ENCODE measurements at places on chromosomes 7 and 10. TPM values are rescaled to one million over a fixed set of nuclear protein-coding genes. Genes with fewer than 3 reads are reported as not detected.

The PHKG1 gene
- total RNA-seq: 1.1 TPM

The NYAP1 gene
- 1.7 TPM for total RNA-seq

The CHRM2 gene
- total RNA-seq: not detected

The FAM180A gene
- not detected for total RNA-seq

The ITPRIP gene
- 3.1 TPM for total RNA-seq

The GALNT17 gene
- not detected for total RNA-seq

The TUBB8 gene
- not detected for total RNA-seq

The HMX2 gene
- total RNA-seq: 1.7 TPM

- no peaks in the 10 kb centered on the region for H3K27me3 ChIP-seq
- H3K4me1 ChIP-seq: no peaks in the 10 kb centered on the region
- no peak for DNase-seq
- no peaks in the 10 kb centered on the region for H3K36me3 ChIP-seq
- no peak overlapping the region for H3K4me3 ChIP-seq
These were observed 18.3 kb upstream of the RHEB start for GRCh38 chr7:151537818-151538561.

DNA sequence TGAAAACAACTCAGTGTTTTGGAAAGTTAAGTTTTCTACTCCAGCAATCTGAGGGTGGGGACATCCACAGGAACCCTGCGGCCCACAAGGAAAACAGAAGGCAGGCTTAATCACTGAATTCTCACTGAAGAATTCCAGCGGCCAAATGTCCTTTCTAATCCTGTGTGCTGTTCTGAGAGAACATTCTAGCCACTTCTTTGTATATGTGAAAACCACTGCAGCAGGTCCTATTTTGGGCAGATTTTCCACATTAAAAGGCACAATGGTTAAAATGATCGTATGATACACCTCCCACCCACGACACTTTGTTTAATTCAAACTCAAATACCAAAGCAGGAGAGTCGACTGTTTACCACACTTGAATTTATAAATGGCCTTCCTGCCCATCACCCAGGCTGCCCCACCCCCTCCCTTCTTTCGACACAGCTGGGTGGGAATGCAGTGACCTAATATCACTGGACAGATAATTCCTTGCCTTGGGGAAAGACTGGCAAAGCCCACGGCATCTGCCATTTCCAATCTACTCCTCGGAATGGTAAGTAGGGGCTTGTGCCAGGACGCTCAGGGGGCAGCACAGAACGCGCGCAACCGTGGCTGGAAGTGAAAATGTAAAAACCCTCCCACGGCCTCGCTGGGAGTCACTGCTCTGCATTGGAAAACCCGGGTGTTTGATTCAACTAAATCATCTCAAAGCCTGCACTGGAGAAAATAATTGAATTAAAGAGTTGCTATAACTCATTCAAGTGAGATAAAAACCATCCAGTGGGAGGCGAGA lies 67.0 kb downstream of the CTBP2 start:
- no peak overlapping the region for H3K4me3 ChIP-seq
- no peaks in the 10 kb centered on the region for H3K27me3 ChIP-seq
- no peaks in the 10 kb centered on the region for H3K4me1 ChIP-seq
- DNase-seq: no peak

- H3K36me3 ChIP-seq: no peaks in the 10 kb centered on the region
- H3K27ac ChIP-seq: peak overlapping the region; percentile 83
- DNase-seq: peak; percentile 95
- peaks cover 54% of the 10 kb centered on the region for H3K4me1 ChIP-seq
These were observed 3.1 kb downstream of the ADIRF start for GRCh38 chr10:86971232-86971991.

GRCh38 chr10:93054486-93054885 lies 6.1 kb upstream of the CYP26C1 start:
- H3K4me1 ChIP-seq: no peaks in the 10 kb centered on the region
- no peaks in the 10 kb centered on the region for H3K36me3 ChIP-seq
- no peak for DNase-seq
- no peak overlapping the region for H3K27ac ChIP-seq
- no peak overlapping the region for H3K4me3 ChIP-seq
- H3K27me3 ChIP-seq: no peaks in the 10 kb centered on the region

DNA sequence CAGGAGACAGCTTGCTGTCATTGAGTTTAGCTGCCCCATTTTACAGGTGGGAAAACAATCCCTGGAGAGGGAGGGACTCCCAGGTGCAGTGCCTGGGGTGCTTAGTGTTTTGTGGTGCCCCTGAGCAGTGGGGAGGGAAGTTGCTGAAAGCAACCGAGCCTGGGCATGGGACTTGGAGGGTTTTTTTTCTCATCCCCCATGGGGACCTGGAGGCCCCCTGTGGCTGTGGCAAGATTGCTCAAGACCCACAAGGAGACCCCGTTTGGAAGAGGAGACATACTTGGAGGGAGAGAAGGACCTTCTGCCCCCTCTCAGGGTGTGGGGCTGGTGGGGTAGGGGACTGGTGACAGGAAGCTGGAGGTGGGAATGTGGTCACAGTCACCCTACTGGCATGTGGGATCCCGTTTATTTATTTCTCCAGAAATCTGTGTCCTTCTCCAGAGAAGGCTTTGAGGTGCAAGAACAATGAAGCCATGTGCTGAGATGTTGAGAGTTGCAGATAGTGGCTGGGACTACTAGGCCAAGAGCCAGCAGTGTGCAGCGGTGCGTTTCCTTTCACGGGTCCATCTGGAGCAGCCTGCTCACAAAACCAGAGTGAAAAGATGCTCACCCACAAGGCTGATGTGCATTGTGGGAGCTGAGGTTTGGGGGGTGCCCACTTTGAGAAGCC lies 21.5 kb downstream of the ZMIZ1 start:
- no peak for DNase-seq
- H3K4me3 ChIP-seq: no peak overlapping the region
- no peaks in the 10 kb centered on the region for H3K36me3 ChIP-seq
- no peaks in the 10 kb centered on the region for H3K27me3 ChIP-seq
- peaks cover 18% of the 10 kb centered on the region for H3K4me1 ChIP-seq

- H3K4me1 ChIP-seq: no peaks in the 10 kb centered on the region
- no peak for DNase-seq
- 0 out of 2 replicates have a peak, but pooled peaks cover 1% of the 10 kb centered on the region for H3K27me3 ChIP-seq
- H3K4me3 ChIP-seq: no peak overlapping the region
- H3K36me3 ChIP-seq: no peaks in the 10 kb centered on the region
These were observed 81.0 kb upstream of the NRBF2 start for GRCh38 chr10:63052083-63052482.

GRCh38 chr10:92690211-92690914 lies 608 bp downstream of the HHEX start:
- DNase-seq: no peak
- peak overlapping the region; percentile 87 for H3K4me3 ChIP-seq
- no peaks in the 10 kb centered on the region for H3K27me3 ChIP-seq
- no peak overlapping the region for H3K27ac ChIP-seq

DNA sequence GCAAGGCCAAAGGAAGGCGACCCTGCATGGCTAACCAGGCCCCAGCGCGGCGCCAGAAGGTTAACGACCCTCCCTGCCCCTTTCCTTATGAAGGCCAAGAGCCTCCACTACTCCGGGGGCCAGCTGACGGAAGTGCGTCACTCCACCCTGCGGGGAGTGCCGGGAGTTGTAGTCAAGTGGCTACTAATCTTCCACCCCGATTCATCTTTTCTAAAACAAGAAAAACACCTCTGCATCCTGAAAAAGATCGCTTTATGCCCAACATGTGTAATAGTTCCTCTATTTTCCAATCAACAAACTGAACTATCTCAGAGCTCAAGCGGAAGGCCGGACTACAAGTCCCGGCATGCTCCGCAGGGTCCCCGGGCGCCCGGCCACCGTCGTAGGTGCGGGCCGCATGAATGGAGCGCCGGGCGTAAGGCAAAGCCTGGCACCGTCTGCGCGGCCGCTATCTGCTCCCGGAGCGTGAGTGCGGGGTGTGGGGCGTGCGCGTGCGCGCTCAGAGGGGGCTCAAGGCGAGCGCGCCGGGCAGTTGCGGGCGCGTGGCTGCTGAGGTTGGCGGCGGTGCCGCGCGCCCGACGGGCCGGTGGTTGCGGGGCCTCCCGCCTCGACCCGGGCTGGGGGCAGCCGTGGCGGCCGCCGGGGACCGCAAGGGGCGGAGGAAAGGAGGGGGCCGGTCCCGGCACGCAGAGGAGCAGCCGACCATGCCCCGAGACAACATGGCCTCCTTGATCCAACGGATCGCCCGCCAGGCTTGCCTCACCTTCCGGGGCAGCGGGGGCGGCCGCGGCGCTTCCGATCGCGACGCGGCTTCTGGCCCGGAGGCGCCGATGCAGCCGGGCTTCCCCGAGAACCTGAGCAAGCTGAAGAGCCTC lies at the start of gene ADO:
ADO (plus strand) TSS at position 365 of the 875 bp plus-strand sequence; CDS start at position 705, 340 bp downstream.
- DNase-seq: peak; percentile 93
- no peaks in the 10 kb centered on the region for H3K27me3 ChIP-seq
- peak within 1 kb of the TSS; percentile 96 for H3K27ac ChIP-seq
- peak within 1 kb of the TSS; percentile 81 for H3K4me3 ChIP-seq
- no peaks in the 10 kb centered on the region for H3K36me3 ChIP-seq
- H3K4me1 ChIP-seq: peaks cover 22% of the 10 kb centered on the region

GRCh38 chr7:7265081-7266075 lies 83.0 kb downstream of the C1GALT1 start:
- H3K4me1 ChIP-seq: peaks cover 58% of the 10 kb centered on the region
- DNase-seq: no peak
- H3K27ac ChIP-seq: peak overlapping the region; percentile 97
- no peaks in the 10 kb centered on the region for H3K27me3 ChIP-seq

DNA sequence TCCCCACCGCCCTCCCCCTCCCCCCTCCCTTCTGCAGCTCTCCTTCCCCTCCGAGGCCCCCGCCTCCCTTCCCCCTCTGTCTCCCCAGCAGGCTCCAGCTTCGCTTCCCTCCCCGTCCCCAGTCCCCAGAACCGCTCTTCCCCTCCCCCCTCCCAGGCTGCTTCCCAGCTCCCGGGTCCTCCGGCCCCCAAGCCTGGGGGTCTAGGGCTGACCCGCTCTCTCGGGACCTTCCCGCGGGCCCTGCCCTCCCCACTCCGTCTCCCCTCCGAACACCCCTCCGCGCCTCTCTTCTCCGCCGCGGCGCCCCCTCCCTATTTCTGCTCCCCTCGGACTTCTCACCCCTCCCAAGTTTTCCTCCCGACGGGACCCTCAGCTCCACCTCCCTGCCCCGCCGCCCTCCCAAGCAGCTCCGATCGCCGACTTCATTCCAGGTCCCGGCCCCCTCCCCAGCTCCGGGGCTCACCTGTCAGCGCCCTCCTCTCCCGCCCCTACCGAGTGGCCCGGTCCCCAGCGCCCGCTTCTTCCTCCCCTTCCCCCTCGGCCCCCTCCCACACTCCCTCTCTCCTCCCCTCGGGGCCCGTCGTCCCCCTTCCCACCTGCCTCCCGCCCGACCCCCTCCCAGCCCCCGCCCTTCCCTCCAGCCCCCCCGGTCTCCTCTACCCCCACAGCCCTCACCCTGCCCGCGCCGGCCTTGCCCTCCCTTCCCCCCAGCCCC lies 990 bp downstream of the ZNF467 start:
- H3K36me3 ChIP-seq: no peaks in the 10 kb centered on the region
- H3K4me3 ChIP-seq: peak overlapping the region; percentile 70
- no peaks in the 10 kb centered on the region for H3K27me3 ChIP-seq
- DNase-seq: no peak
- H3K4me1 ChIP-seq: no peaks in the 10 kb centered on the region

DNA sequence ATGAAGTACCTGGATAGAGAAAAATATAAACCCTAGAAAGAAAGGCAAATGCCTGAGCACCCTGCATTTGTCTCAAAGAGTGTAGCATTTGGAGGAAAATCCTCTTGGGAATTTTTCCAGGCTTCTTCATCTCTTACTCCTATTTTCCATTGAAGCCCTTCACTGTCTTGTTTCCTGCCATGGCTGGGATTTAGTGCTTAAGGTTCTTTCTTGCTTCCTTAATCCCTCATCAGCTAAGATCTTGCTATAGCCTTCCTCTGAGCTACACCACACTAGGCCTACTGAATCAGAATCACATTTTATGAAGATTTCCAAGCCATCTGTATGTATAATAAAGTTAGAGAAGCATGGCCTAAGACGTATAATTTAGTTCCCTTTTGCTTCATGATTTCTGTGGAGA lies 97.5 kb upstream of the PHYHIPL start:
- H3K27me3 ChIP-seq: no peaks in the 10 kb centered on the region
- H3K4me3 ChIP-seq: no peak overlapping the region
- peak overlapping the region; percentile 34 for H3K27ac ChIP-seq
- DNase-seq: no peak
- H3K36me3 ChIP-seq: no peaks in the 10 kb centered on the region

- H3K27ac ChIP-seq: no peak overlapping the region
- H3K27me3 ChIP-seq: no peaks in the 10 kb centered on the region
- H3K4me3 ChIP-seq: no peak overlapping the region
- H3K36me3 ChIP-seq: no peaks in the 10 kb centered on the region
- no peak for DNase-seq
These were observed 51.8 kb downstream of the MARCHF5 start for GRCh38 chr10:92342796-92343195.

DNA sequence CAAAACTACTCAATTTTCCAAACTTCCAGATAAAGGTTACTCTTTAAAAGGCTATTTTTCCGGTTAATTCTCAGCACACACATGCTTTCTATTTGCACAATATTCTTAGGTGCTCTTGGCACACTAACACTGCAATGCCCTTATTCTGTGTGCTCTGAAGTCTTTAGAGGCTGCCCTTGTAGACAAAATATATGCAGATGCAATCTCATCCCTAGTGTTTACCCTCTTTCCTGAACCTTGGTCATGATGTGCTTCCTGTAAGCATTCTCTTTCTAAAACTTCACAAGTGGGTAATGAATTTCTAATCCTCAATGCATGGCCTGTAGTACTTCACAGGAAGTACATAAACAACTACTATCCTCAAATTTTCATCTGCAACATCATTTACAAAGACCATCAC lies 41.1 kb upstream of the TUBB8 start:
- no peak overlapping the region for H3K27ac ChIP-seq
- H3K36me3 ChIP-seq: no peaks in the 10 kb centered on the region
- no peaks in the 10 kb centered on the region for H3K27me3 ChIP-seq
- H3K4me1 ChIP-seq: peaks cover 10% of the 10 kb centered on the region

- H3K4me1 ChIP-seq: no peaks in the 10 kb centered on the region
- H3K27ac ChIP-seq: no peak overlapping the region
- H3K27me3 ChIP-seq: no peaks in the 10 kb centered on the region
- no peaks in the 10 kb centered on the region for H3K36me3 ChIP-seq
- no peak for DNase-seq
- no peak overlapping the region for H3K4me3 ChIP-seq
These were observed 50.3 kb downstream of the MAD1L1 start for GRCh38 chr7:2182461-2182860.

DNA sequence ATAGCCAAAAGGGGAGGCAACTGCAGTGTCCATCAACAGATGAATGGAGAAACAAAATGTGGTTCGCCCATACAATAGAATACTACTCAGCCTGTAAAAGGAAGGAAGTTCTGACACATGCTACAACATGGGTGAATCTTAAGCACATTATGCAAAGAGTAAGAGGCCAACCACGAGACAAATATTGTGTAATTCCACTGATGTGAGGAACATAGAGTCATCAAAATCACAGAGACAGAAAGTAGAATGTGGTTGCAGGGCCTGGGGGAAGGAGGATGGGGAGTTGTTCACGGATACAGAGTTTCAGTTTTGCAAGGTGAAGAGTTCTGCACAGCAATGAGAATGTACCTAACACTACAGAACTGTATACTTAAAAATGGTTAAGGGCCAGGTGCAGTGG lies 13.7 kb upstream of the C10orf71 start:
- no peak overlapping the region for H3K4me3 ChIP-seq
- no peaks in the 10 kb centered on the region for H3K36me3 ChIP-seq
- no peak overlapping the region for H3K27ac ChIP-seq
- no peaks in the 10 kb centered on the region for H3K4me1 ChIP-seq
- no peaks in the 10 kb centered on the region for H3K27me3 ChIP-seq
